ENCODE measurements at places on chromosomes 4 and X.

DNA sequence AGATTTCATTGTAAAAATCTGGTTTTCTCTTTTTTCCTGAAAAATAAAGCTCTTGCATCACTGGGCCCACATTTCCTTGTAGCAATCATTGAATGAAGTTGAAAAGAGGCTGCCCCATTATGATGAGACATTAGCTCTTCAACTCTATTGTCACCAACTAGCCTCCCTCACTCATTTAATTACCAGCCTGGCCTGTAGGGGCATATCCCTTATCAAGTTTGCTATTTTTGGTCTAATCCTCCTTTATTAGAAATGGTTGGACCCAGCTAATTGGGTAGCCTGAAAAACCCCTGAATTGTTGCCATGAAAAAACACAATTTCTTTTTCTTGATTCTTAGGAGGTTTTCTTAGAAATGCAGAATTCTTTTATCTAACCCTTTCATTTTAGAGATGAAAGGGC is 164.6 kb upstream of the CASK start:
- no peak for DNase-seq

DNA sequence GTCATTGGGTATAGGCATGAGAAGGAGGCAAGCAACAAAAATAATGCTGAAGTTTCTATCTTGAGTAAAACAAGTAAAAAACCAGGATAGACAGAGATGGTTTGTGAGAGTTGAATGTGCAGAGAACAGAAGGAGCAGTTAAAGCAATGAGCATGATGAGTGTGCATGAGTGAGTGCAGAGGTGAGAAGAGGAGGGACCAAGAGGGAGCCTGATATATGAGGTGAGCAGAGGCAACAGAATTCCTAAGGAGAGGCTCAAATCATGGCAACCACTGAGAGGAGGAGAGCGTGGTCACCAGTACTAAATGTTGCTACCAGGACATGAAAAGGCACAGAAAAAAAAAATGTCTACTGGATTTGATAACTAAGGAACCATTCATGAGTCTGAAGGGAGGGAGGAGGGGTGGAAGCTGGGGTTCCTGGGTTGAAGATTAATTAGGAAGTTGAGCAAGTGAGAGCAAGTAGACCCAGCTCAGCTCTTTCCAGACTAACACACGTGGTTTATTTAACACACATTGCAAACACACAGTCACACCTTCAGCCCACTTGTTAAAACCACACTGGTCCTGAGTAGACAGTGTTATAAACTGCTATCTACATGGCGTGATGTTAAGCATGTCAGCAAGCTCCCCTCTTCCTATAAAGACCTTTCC is 69.0 kb upstream of the IQCM start:
- no peak for DNase-seq

GRCh38 chr4:6087669-6088341 is 69.6 kb upstream of the C4orf50 start:
- DNase-seq = no peak

DNA sequence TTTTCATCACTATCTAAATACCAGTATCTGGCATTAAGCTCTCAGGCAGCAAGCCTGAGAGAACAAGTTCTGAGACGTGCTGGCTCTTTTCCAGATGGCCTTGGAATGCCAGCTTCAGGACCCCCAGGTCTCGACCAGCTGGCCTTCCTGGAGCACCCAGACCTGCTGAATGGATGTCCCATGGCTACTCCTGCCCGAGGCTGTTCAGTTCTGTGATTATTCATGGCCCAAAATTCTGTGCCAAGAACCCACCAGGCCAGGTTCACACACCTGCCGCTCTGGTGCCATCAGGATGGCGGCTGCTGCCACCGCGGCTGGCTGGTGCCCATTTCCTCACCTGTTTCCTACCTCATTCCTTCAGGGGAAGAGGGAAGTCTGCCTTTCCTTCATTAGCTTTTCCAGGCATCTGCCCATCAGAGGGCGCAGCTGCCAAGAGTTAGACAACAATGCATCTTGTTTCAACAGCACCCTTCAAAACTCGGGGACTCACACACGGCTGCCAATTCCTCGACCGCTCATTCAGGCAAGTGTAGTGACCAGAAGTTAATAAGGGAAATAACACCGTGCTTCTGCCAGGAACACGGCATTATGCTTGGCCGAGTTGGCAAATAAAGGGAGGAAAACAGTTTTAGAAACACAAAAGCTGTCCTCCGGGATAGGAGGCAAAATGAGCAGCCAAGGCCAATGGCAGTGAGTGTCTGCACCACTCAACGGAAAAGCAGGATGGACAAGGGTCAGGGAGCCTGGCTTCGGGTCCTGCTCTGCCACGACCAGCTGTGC is 173.8 kb downstream of the NSUN7 start:
- no peak for DNase-seq

DNA sequence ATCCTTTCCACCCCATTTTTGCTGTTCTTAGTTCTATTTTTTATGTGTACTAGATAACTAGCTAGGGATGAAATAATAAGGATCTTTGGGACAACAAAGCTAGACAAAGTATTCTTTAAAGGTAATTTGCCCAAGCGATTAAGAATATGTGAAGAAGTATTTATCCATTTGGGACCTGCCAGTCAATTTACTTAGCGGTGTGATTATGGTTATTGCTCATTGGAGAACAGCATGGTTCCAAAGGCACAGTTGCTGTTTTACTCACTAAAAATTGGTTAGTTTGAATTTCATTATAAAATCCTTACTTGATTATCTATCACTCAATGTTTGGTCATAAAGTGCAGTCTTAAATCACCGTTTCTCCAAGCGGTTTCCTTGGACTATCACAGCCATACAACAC is 124.1 kb downstream of the SNCA start:
- DNase-seq = no peak

DNA sequence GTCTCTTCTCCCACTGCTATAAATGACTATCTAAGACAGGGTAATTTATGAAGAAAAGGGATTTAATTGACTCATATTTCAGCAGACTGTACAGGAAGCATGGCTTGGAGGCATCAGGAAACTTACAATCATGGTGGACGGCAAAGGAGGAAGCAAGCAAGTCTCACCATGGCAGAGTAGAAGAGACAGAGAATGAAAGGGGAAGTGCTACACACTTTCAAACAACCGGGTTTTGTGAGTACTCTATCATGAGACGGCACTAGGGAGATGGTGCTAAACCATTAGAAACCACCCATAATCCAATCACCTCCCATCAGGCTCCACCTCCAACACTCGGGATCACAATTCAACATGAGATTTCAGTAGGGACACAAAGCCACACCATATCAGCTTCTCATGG is 11.1 kb downstream of the UBE2NL start:
- no peak for DNase-seq

DNA sequence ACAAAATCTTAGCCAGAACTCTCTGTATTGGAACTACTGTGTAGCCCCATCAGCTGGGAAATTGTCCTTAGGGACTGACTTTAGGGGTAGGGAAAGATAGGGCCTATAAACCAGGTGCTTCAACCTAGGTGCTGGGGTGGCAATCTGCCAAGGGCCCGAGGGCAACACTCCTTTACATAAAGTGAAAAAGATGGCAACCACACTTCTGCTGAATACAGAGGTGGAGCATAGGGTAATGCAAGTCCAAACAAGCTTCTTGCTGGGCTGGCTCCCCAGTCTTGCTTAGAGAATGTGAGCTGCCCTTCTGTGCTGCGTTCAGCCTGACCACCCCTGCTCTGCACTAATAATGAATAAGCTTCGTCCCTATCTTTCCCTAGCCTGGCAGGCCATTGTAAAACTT is 9.8 kb downstream of the ZBTB33 start:
- DNase-seq = no peak

DNA sequence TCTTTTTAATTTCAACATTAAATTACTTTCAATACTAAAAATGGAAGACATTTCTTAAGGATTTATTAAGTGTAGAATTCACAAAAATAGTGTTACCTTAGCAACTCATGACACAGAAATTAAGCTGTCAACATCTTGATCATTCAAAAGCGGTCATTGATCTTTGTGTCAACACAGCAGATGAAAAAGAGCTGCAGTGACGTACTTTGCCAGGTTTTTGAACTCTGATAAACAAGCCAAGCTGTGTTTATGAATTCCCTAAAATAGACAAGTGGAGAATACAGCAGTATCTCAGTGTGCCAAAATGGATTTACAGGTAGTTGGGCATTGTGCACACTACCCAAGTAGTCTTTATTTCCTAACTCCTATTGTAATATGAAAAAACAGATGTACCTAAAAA is 1141.8 kb upstream of the PCDH7 start:
- no peak for DNase-seq

DNA sequence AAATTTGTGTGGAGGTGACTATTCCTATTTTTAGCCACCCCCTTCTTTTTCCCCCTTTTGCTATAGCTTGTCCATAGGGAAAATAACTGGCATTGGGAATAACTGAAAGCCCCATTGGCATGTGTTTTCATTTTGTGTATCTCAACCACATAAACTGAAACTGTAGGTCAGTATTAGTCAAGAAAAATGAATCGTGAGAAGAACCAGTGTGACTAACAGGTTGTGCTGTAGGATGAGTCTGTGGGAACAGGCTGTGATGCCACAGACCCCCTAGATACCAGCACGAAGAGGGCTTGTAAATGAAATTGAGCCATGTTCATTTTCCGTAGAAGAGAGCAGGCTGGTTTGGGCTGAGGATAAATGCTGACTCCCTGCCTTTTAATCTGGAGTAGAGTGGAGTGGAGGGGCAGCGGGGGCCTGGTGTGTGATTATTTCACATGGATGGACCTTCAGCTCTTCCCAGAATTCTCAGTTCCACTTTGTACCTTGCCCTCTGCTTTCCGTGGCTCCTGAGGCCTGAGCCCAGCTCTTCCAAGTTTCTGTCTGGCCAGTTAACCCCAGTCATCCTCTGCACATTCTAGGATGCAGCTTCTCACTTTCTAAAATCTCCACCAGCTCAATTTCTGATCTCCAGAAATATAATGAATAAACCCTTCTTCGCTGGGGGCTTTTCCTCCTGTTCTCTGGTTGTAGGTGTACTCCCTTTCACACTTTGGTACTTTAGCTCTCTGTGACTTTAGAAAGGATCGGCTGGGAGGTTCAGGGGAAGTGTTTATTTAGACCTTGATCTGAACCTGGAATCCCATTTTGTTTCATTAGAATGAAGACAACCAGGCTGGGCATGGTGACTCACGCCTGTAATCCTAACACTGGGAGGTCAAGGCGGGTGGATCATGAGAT is 37.3 kb downstream of the DCUN1D4 start:
- no peak for DNase-seq

- DNase-seq = no peak
Observed at GRCh38 chr4:98318521-98318920, 57.3 kb downstream of the RAP1GDS1 start.

DNA sequence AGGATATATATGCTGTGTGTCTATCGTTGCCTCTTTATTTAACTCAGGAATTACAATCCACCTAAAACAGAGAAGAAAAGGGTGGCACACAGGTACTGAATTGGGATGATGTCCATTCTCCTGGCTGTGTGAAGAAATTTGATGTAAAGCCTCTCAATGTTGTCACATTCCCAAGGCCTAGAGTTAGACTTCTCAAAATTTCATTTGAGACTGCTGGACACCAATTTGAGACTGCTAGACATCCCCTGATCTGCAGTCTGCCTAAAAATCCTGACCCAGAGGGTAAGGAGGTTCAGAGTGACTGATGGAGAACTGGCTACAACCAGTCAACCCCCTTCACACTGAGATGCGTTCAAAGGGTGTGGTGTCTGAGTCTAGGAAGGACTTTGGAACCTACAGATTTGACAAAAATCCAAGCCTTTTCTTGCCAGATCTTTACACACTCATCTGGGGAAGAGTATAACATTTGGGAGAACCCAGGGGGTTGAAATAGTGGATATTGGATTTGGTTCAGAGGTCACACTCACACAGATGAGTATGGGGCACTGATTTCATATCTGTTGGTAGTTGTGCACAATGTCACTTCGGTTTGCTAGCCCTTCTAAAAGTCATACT is 4.9 kb upstream of the PRDM8 start:
- DNase-seq = no peak

DNA sequence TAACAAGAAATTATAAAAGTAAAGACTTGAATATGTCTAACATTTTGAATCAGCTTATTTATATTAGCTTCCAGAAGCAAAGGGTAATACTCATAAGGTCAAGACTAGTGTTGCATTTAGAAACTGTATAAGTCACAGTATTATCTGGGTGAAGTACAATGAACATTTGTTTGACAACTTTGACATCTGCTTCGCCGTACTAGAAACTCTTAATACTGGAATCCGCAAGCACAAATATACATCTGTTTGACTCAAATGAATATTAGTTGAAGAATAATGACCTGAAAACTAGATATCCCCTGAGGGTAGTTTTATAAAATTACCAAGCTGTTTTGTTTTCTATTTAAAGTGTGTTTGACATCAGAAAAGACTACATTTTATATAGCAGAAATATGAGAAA is 135.4 kb upstream of the ATOH1 start:
- no peak for DNase-seq

- no peak for DNase-seq
Observed at GRCh38 chrX:24253469-24253868, 60.4 kb downstream of the SUPT20HL2 start.

DNA sequence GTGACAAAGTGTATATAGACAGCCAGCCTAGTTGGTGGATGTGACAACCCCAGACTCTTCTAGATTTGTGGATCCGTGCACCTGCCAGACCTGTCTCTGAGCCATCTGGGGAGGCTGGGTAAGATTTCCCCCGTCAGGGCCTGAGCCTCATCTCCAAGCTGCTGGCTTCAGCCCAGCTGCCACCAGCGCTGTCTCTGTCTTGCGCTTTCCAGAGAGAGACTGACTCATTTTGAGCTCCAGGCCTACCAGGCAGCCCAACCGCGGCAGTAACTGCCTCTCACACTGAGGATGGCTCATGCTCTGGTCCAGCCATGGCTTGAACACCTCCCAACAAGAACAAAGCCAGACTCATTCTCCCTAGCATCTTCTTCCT is 26.4 kb downstream of the NOP14 start:
- peak; percentile 24 for DNase-seq

DNA sequence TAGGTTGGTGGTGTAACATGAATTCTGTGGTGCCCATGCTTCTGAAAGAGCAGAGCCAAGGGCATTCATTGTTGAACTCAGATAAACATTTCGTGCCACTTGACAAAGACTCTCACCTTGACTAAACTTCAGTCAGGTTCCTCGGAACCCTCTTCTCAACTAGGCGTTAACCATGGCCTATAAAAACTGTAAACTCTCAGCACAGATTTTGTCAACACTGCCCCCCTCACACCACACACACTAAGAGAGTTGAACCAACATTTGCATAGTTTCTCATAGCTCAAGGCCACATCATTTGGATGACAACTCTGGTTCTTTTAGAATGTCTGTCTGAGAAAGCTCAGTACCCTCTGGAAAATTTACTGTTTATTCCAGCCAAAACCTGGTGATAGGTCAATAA is 28.1 kb downstream of the CASP6 start:
- DNase-seq = no peak

GRCh38 chr4:47238667-47239066 is 207.3 kb downstream of the GABRB1 start:
- no peak for DNase-seq

- no peak for DNase-seq
Observed at GRCh38 chrX:21529771-21530170, 128.4 kb downstream of the KLHL34 start.

DNA sequence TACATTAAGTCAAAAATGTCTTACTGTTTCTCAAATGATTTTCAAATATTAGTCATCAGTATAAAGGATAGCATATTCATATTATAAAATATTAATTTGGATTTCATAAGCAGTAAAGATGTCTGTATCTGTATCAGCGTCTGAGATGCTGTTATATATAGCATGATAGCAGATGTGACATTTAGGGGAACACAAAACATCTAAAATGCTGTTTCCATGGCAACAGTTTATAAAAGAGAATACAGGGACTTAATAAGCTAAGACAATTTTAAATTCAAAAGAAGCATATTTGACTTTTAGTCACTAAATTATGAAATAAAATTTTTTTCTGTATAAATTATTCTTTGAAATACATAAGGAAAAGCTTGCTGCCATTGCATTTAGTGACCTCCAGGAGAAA is 432.2 kb downstream of the PDGFC start:
- DNase-seq = no peak

All from GOT3 (cell line).